Camera-type eye (tissue), 1 donor: ENCODE measurements at places on chromosomes 5 and 9. TPM values are rescaled to one million over a fixed set of nuclear protein-coding genes. Genes with fewer than 3 reads are reported as not detected.

Gene CMYA5
- 39.5 TPM for total RNA-seq

Gene JADE2
- 26.1 TPM for total RNA-seq

Gene SLCO4C1
- total RNA-seq = 0.77 TPM

Gene TOR4A
- 3.7 TPM for total RNA-seq

Gene OBP2B
- not detected for total RNA-seq

Gene IFNB1
- not detected for total RNA-seq

Gene PTPRD
- 244 TPM for total RNA-seq

Gene PTGDS
- total RNA-seq = 230 TPM

Gene RNF20
- 46.0 TPM for total RNA-seq

Gene TSSK1B
- 0.38 TPM for total RNA-seq

Gene CDKN2B
- total RNA-seq = 6.2 TPM

Gene PCDHB16
- total RNA-seq = 9.2 TPM

Gene KCNIP1
- total RNA-seq = 10.1 TPM

Gene CDKN2AIPNL
- 28.7 TPM for total RNA-seq

Gene ANKRD33B
- 138 TPM for total RNA-seq

Gene WDR5
- 25.3 TPM for total RNA-seq

Gene ADGRD2
- not detected for total RNA-seq

Gene FRMD3
- 32.1 TPM for total RNA-seq

Gene DBH
- 0.11 TPM for total RNA-seq

Gene CCDC152
- 6.1 TPM for total RNA-seq

Gene SH3TC2
- total RNA-seq = 19.6 TPM

Gene PCDHGA4
- 11.1 TPM for total RNA-seq

Gene BTNL3
- not detected for total RNA-seq

Gene BAAT
- 0.22 TPM for total RNA-seq

Gene RNF14
- 69.4 TPM for total RNA-seq

Gene CATSPER3
- not detected for total RNA-seq

Gene ZBTB34
- total RNA-seq = 35.9 TPM

Gene FOXD4L6
- not detected for total RNA-seq

Gene HAND1
- total RNA-seq = not detected

Gene CCL27
- not detected for total RNA-seq

Gene MARCHF11
- 2.1 TPM for total RNA-seq

Gene FREM1
- 20.4 TPM for total RNA-seq

Gene WDR38
- not detected for total RNA-seq

Gene FIBCD1
- total RNA-seq = 10.2 TPM

Gene FBP1
- 1.9 TPM for total RNA-seq

Gene PCDHGC4
- 25.1 TPM for total RNA-seq

Gene HTR1A
- total RNA-seq = not detected

Gene TMEFF1
- 29.2 TPM for total RNA-seq

Gene LPCAT1
- total RNA-seq = 132 TPM

Gene LCN1
- total RNA-seq = 13.0 TPM

Gene NFIB
- 115 TPM for total RNA-seq

Gene LCN12
- 2.9 TPM for total RNA-seq

Gene NDST1
- total RNA-seq = 100 TPM

Gene ESM1
- total RNA-seq = 3.6 TPM
